Cerebellar nuclear complex (tissue), 1 donor: ENCODE measurements at places on chromosomes 5 and 9.

DNA sequence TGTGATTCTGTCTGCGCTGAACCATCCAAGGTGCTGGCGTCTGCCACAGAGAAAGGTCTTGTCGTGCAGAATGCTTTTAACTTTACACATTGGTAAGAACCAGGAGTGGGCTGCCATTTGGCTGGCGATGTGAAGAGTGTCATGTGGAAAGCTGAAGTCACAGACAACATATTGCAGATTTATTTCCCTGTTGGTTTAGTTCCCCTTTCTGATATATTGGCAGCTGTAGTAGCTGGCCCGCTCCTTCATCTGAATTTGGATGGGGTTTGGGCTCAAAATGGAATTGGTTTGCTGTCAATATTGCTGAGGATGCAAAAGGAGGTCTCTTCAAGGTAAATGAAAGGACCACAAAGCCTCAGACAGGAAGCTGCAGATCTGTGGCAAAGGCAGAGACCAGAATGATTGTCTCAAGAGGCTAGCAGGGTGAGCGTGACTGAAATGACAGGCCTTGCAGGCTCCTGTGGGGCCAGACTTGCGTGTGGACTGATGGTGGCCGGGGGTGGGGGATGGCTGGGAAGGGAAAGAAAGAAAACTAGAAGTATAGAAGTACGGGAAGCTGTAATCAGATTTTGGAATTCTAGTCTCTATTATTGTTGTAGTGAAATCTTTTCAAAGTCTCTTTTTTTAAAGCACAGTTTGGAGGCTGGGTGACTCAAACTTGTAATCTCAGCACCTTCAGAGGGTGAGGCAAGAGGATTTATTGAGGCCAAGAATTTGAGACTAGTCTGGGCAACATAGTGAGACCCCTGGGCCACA lies 25.1 kb upstream of the CD180 start:
- DNase-seq = no peak

DNA sequence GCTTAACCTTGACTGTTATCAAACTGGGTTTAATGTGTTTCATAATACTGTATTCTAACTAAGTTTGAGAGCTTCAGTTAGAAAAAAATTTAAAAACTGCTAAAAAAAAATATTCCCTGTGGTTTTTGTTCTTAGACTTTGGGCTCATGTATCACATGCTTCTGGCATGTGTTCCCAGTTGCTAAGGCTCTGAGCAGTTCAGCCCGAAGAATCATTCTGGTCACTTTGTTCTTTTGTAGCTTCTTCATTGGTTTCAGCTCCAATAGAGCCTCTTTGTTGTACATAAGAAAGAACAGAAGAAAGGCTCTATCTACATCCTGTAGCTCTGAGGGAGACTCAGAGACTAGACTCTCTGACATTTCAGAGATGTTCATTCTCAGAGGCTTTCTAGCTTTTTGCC lies 25.6 kb downstream of the KCNN2 start:
- no peak for DNase-seq

- DNase-seq = peak; percentile 3
These were observed 1050.2 kb downstream of the CDH12 start for GRCh38 chr5:21802869-21803490.

- no peak for DNase-seq
These were observed 810.9 kb upstream of the ACO1 start for GRCh38 chr9:31573561-31573960.

GRCh38 chr5:117889596-117889995 lies 1098.8 kb downstream of the DTWD2 start:
- DNase-seq = no peak

GRCh38 chr9:90098408-90098807 lies 493.6 kb downstream of the GADD45G start:
- DNase-seq = no peak

DNA sequence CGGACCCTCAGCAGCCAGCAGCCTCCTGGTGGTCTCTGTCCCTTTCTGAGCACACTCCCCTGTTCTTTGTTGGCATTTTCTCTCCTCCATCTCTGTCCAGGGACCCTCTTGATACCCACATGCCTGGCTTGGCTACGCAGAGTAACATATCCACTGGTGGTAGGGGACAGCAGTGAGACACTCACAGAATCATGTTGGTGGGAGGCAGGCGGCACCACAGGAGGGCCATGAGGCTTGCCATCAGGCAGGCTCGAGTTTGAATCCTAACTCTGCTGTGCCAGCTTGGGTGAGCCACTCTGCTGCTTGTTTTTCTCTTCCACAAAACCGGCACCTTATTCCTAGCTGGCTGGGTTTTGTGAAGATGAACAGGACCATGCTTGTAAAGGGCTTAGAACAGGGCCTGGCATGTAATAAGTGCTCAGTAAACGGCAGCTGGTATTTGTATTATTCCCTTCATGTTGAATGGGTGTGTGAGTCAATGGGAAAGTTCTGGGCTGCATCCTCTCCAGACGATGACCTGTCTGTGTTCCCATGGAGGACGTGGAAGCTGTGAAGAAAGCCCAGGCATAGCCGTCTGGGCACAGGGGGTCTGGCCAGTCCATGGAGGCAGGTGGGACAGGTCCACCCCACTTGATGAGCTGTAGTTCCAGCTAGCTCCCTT lies 2.3 kb downstream of the COL27A1 start:
- no peak for DNase-seq
